ENCODE measurements at places on chromosomes 5 and 9. TPM values are rescaled to one million over a fixed set of nuclear protein-coding genes. Genes with fewer than 3 reads are reported as not detected.

The SNAPC4 gene
- total RNA-seq: 3.1 TPM

The BHMT2 gene
- 2.7 TPM for total RNA-seq

The EPB41L4B gene
- total RNA-seq: 6.2 TPM

The TTLL11 gene
- total RNA-seq: 14.2 TPM

The DMRT2 gene
- 23.4 TPM for total RNA-seq

The GFPT2 gene
- total RNA-seq: 11.3 TPM

The TIGD6 gene
- total RNA-seq: 3.5 TPM

The DRD1 gene
- under 0.01 TPM for total RNA-seq

The CDHR2 gene
- total RNA-seq: 0.04 TPM

The GDNF gene
- 1.6 TPM for total RNA-seq

The ORM1 gene
- 0.49 TPM for total RNA-seq

The MAN2A1 gene
- 38.6 TPM for total RNA-seq

The NIM1K gene
- 0.22 TPM for total RNA-seq

The SIT1 gene
- total RNA-seq: 0.09 TPM

Measured in muscle of leg (tissue), 16 donors.